Vagina (tissue), 2 donors: ENCODE measurements at places on chromosomes 16 and 17. TPM values are rescaled to one million over a fixed set of nuclear protein-coding genes. Genes with fewer than 3 reads are reported as not detected.

Gene MPP3
- total RNA-seq: 30.2 TPM

Gene AATK
- 6.4 TPM for total RNA-seq

Gene SOX15
- total RNA-seq: 44.4 TPM

Gene PRR35
- not detected for total RNA-seq

Gene DHRS7C
- not detected for total RNA-seq

Gene OR2C1
- 0.74 TPM for total RNA-seq

Gene TBC1D3G
- not detected for total RNA-seq

Gene CHAD
- not detected for total RNA-seq
